Activated CD8-positive, alpha-beta memory T cell treated with anti-CD3 and anti-CD28 coated beads for 24 hours (primary cell): ENCODE measurements at places on chromosomes 7 and 10.

DNA sequence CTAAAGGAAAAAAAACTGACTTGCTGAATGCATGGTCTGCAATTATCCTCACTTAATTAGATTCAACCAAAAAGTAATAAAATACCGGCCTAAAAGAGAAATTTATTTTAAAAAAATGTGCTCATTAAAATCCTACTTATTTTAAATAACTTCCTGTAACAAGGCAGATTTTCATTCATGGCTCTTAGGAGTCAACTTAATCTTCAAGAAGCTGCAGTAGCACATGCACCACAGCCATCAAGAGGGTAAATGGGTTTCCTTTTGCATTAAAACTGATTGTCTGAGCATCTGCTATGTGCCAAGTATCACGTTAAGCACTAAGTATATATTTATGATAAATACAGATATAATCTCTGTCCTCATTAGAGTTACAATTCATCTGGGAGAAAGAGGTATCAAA, 69.9 kb downstream of the SNX13 start:
- DNase-seq, result no peak

GRCh38 chr10:96657385-96657784, 62.9 kb downstream of the PIK3AP1 start:
- no peak for DNase-seq

- DNase-seq, result no peak
Measured at GRCh38 chr10:125840955-125841354, 17.6 kb downstream of the BCCIP start.

- DNase-seq, result no peak
Measured at GRCh38 chr7:74202841-74203556, 6.8 kb upstream of the LAT2 start.

- no peak for DNase-seq
Measured at GRCh38 chr7:19121977-19122588, 4.6 kb upstream of the TWIST1 start.

DNA sequence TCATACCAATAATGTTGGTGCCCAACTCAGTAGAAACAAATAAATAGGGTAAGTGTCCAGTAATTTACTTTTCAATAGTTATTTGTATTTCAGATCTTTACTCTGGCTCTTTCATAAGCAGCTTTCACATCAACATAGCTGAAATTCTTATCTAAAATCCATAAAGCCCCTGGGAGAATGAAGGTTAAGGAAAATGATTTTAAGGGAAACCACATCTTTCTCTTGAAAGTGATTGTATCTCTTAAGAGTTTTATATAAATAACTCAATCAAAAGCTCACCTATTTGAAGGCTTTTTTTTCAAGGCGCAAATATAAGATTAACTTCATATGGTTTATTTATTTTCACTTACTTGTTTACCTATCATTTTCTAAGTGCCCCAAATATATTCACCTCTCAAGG, 324.4 kb downstream of the HGF start:
- no peak for DNase-seq

- no peak for DNase-seq
Measured at GRCh38 chr7:151141855-151142685, 25.4 kb downstream of the GBX1 start.

GRCh38 chr7:121083790-121084251, 95.3 kb downstream of the CPED1 start:
- no peak for DNase-seq

DNA sequence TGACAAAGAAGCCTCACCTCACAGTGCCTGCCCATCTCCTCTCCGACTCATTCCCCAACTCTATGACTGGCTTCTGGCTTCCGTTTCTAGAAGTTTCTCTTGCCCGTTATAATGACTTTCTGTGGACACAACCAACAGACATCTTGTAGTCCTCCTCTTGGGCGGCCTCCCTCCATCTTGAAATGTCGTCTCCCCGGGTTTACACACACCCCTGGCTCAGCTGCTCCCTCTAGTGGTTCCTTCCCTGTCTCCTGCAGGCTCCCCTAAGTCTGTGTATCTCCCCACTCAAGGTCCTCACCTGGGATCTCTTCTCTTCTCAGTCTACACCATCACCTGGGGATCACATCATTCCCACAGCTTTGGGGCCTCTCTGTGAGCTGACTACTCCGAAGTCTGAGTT, 123.4 kb upstream of the NEBL start:
- no peak for DNase-seq

DNA sequence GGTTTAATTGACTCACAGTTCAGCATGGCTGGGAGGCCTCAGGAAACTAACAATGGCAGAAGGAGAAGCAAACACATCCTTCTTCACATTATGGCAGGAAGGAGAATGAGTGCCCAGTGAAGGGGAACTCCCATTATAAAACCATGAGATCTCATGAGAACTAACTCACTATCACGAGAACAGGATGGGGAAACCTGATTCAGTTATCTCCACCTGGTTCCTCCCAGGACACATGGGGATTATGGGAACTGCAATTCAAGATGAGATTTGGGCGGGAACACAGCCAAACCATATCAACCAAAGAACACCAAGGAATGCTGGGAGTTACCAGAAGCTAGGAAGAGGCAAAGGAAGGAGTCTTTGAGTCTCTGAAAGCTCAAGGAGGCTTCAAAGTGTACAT, 94.3 kb downstream of the IPMK start:
- DNase-seq, result no peak

- no peak for DNase-seq
Measured at GRCh38 chr7:374706-375311, 84.8 kb downstream of the FOXL3 start.

GRCh38 chr7:79681454-79681853, 228.0 kb upstream of the MAGI2 start:
- DNase-seq, result no peak

DNA sequence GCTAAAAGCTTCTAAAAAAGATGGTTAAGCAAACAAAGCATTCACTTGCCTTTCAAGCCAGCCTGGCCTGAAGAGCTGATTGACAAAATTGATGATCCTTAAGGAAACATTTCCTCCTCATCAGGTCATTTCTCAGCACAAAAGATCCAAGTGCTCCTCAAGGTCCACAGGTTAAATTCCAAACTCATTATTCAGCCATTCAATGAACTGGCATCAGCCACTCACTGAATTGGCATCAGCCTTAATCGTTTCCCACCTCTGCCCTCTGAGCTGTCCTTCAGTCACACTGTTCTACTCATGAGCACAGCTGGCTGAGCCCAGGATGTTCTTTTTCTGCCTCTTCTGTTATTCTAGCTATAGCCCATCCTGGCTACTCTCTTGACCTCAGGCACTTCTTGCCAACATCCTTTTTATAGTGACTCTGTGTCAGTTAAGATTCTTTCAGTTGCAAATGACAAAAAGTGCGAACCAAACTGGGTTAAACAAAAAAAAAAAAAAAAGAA, 147.5 kb downstream of the RAB11FIP2 start:
- DNase-seq, result no peak

DNA sequence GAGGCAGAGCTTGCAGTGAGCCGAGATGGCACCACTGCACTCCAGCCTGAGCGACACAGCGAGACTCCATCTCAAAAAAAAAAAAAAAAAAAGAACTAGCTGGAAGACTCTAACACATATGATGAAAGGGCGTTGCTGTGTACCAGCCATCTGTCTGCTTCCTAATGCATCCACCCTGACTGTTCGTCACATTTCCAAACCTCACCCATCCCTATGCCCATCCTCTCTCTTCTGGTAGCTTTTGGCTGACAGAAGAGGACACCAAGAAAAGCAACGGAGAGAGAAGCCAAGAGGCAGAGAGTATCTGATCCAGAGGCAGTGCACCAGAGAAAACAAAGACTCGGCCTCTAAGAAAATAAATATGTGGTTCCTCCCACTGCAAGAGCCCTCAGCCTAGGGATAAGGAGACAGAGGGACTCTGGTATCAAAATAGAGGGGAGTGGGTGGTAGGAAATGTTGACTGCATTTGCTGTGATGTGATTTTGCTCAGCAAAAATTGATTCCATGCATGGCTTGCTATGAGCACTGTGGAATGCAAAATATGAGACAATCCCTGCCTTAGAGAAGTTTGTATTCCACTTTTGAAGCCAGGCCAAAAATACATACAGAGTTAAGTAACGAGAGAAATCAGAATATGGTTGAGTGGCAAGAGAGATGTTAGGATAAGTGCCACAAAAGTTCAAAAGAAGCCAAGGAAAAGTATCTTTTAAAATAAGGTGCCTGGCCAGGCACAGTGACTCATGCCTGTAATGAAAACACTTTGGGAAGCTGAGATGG, 100.8 kb upstream of the STK17A start:
- no peak for DNase-seq

GRCh38 chr7:42106562-42106961, 130.4 kb downstream of the GLI3 start:
- no peak for DNase-seq

GRCh38 chr10:101018600-101019439, 12.1 kb downstream of the PDZD7 start:
- peak; percentile 89 for DNase-seq

DNA sequence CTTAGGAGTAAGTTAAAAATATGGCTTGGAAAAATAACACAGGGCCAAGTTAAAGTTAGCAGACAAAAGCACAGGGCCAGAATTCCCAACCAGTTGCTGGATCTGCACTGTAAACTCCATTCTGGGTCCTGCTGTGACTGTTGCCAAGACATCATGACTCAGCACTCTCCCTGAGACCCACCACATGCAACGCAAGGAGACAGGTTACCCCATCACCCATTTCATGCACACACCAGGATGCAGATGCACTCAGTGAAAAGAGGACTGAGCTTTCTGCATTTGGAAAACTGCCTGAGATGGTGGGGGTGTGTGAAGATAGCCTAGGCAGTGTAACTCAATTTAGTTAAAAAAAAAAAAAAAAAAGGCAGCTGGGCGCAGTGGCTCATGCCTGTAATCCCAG, 97.6 kb upstream of the ZNF438 start:
- DNase-seq, result no peak

GRCh38 chr7:38282081-38282480, 8.6 kb upstream of the TARP start:
- DNase-seq, result no peak

DNA sequence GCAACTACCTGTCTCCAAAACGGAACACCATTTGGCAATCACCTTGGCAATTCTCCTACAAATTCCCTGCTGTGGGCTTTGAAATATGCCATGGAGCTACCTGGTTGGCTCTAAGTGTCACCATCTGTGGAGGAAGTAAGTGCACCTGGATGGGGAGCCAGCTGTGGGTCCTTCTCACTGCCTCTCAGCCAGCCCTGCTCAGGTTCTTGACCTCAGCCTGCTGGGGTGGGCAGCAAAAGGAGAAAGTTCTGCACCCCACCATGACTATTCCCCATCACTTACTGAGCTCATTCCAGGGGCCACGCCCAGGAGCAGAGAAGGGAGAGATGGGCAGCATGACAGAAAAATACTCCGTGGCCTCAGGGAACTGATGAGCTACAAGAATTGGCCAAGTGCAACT, 158.7 kb downstream of the TNS3 start:
- no peak for DNase-seq

DNA sequence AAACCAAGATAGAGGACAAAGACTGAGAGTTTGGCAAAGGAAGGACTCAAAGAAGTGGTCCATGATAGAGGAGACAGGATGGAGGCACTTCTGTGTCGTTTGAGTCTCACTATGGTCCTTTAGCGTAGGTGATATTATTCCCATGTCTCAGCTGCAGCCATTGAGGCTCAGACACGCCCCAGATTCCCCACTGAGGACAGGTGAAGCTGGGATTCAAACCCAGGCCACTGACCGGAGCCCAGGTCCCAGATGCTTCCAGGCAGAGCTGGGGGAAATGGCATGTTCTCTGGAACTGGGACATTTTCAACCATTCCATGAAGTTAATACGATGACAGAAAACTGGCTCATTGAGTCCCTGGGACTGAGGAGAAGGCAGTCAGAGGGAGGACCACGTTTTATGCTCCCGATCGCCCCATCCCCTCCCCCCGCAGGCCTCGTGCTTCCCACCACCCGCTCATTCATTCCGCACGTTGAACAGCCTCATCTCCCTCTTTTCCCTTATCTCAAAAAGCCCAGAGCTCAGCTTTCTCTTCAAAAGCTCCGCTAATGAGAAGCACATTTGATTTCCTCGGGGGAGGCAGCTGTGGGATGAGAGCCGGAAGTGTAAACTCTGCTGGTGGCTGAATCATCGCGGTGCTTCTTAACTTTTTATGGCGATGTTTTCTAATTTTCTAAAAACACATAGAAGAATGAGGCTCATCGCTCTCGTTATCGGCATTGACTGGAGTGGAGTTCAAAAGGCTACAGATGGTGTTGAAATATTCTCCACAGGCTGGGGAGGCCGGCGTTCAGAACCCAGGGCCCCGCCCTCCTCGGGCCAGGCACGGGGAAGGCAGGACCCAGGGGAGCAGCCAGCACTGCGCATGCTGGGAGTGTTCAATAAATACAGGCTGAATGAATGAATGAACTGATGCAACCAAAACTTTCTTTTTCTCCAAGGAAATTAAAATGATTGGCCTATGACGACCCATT, 64.0 kb downstream of the OAT start:
- peak; percentile 74 for DNase-seq

- DNase-seq, result no peak
Measured at GRCh38 chr7:47179812-47180515, 401.9 kb downstream of the TNS3 start.

DNA sequence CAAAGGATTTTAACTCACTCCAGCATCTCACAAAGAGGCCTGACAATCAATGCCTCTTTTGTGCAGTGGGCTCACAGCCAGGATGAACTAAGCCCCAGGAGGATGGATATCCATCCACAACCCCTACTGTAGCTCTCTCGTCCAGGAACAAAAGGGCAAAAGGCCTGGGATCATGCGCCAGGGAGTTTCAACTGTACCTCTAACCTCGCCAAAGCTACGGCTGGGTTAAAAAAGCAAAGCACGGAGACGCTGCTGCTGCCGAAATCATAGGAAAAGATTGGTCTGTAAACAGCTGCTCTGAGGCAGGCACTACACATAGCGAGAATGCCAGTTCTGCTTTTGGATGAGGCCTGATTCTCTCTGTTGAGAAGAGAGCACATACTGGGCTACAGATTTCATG, 32.1 kb downstream of the VSTM4 start:
- no peak for DNase-seq

- peak; percentile 52 for DNase-seq
Measured at GRCh38 chr7:44384586-44385433, 59.4 kb upstream of the CAMK2B start.

DNA sequence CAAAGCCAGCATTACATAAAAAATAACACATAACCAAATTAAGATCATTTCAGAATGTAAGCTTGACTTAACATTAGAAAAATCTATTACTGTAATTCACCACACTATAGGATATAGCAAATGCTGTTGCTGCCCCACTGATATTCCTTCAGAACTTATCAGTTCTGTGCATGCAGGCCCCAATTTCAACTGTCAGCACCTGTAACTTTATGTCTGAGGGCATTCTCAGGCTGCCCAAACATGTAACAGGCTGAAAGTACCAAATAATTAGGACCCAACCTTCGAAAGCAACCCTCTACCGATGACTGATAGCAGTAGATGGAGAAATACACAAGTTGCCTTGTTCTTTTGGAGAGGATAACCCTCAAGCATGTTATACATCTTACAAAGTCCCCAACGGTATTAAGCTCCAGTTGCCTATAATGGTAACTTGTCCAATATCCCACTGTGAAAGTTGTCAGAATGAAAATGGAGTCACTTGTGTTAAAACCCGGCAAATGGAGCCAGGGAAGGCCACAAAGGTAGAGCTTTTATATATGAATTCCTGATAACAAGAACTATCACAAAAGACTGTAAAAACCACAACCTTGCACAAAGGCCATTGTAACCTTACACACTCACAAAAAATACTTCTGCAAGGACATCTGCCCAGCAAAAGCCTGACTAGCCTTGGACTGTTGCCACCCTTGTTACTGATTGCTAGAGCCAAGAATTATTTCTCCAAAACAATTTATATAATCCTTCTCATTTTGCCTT, 66.9 kb upstream of the ZNF746 start:
- no peak for DNase-seq
